T follicular helper cell (primary cell): ENCODE measurements at places on chromosomes 7 and 10.

DNA sequence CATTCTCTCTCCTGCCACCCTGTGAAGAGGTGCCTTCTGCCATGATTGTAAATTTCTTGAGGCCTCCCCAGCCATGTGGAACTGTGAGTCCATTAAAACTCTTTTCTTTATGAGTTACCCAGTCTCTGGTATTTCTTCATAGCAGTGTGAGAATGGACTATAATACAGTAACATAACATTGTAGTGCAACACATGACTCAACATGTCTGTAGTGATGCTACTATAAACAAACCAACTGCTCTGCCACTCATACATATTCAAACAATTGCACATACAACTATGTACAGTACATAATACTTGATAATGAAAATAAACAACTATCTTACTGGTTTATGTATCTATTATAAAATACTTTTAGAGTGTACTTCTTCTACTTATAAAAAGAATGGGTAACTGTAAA is 7.1 kb downstream of the ATOH7 start:
- no peak for DNase-seq

DNA sequence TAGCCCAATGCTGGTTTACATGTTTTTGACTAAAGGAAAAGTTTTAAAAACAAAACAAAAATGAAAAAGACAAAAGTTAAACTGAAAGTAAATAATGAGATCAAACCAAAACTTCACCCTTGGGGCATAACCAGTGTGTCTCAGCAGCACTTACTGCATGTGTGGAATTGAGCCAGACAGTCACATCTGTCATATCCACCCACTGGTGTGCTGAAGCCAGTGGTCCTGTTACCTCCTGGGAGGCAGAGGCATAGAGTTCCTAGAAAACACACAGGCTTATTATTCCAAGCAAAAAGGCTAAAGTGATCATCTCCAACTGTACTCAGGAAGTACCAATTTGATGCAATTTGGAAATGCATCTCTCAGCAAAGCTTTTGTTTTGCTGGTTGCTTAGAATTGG is 40.4 kb downstream of the ASAH2 start:
- no peak for DNase-seq

DNA sequence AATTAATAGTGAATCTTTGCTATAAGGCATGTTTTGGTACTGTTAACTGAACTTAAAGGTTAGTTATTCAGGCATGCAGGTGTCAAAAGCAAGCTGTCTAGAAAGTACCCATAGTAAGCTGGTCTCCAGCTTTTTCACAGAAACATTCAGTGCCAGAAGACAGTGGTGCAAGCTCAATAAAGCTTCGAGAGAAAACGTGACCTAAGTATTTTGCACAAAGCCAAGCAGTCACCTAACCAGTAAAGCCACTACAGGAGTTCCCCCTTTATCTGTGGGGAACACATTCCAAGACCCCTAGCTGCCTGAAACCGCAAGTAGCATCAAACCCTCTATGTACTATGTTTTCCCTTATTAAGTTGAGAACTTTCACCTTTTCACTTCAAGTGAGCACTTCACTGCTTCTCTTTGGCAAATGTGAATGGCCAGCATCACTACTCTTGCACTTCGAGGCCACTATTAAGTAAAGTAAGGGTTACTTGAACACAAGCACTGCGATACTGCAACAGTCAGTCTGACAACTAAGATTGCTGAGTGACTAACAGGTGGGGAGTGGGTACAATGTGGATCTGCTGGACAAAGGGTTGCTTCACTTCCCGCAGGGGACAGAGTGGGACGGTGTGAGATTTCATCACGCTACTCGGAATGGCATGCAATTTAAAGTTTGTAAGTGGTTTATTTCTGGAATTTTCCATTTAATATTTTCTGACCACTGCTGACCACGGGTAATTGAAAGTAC is 253.8 kb upstream of the YAE1 start:
- no peak for DNase-seq

- DNase-seq: no peak
Measured at GRCh38 chr10:86331861-86332260, 34.7 kb downstream of the GRID1 start.

GRCh38 chr7:100888291-100888987 is 1.1 kb downstream of the UFSP1 start:
- no peak for DNase-seq
